ENCODE measurements at places on chromosomes 2 and 18. TPM values are rescaled to one million over a fixed set of nuclear protein-coding genes. Genes with fewer than 3 reads are reported as not detected.

Gene TUBB8B
- total RNA-seq, result not detected

DNA sequence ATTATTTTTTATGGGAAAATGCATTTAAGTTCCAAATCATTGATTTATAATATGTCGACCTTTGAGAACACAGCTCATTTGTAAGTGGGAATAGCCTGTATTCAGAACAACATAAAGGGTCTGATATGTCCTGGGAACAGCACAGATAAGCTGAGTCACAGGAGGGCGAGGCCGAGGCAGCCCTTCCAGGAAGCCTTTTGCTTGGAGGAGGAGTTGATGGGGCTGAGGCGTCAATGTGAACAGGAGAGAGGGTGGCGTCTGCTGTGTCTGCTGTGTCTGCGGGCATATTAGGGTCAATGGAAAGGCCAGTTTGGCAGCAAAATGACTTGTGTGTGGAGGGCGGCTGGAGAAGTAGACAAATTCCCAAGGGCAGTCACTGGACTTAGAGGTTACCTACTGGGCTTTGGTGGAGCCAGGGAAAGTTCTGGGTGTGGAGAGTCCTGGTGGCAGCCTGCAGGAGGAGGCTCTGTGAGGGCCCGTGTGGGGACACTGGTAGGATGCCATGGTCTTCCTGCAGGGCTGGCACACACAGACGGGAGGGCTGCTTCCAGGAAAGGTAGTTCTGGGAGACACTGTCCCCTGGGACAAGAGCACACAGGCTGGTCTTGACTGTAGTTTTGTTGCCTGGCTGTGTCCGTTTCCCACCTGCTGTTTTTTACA, 128.1 kb downstream of the GLI2 start:
- no peaks in the 10 kb centered on the region for H3K36me3 ChIP-seq
- H3K27ac ChIP-seq, result no peak overlapping the region
- no peaks in the 10 kb centered on the region for H3K4me1 ChIP-seq
- peaks cover 24% of the 10 kb centered on the region for H3K27me3 ChIP-seq
- DNase-seq, result no peak

GRCh38 chr18:32847691-32848090, 74.9 kb upstream of the KLHL14 start:
- no peak overlapping the region for H3K4me3 ChIP-seq
- no peaks in the 10 kb centered on the region for H3K27me3 ChIP-seq
- DNase-seq, result no peak
- H3K36me3 ChIP-seq, result no peaks in the 10 kb centered on the region
- no peaks in the 10 kb centered on the region for H3K4me1 ChIP-seq

- H3K27ac ChIP-seq, result no peak overlapping the region
- H3K27me3 ChIP-seq, result no peaks in the 10 kb centered on the region
- peaks cover 32% of the 10 kb centered on the region for H3K4me1 ChIP-seq
- peaks cover 63% of the 10 kb centered on the region for H3K36me3 ChIP-seq
- DNase-seq, result no peak
- no peak overlapping the region for H3K4me3 ChIP-seq
Measured at GRCh38 chr2:230772156-230772555, 59.5 kb downstream of the CAB39 start.

GRCh38 chr2:145411493-145411892, 891.6 kb upstream of the ZEB2 start:
- H3K4me1 ChIP-seq, result peaks cover 35% of the 10 kb centered on the region
- no peaks in the 10 kb centered on the region for H3K36me3 ChIP-seq
- peaks cover 3% of the 10 kb centered on the region for H3K27me3 ChIP-seq
- DNase-seq, result no peak
- peak overlapping the region; percentile 65 for H3K27ac ChIP-seq

DNA sequence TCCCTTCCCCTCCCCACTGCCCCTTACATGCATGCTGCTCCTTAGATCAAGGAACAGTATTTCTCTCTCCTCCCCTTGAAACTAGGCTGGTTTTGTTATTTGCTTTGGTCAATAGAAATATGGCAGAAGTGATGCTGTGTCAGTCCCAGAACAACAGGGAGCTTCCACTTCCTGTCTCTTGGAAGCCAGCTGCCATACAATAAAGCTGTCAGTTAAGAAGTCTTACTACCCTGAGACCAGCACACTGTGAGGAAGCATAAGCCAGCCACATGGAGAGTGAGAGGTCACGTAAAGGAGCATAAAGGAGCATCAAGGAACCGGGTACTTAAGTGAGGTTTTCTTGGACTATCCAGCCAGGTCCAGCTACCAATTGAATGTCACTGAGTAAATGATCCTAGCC, 126.6 kb downstream of the NOL4 start:
- H3K36me3 ChIP-seq, result no peaks in the 10 kb centered on the region
- H3K4me1 ChIP-seq, result no peaks in the 10 kb centered on the region
- DNase-seq, result no peak
- no peaks in the 10 kb centered on the region for H3K27me3 ChIP-seq

Gene RESP18
- not detected for total RNA-seq

Gene SH3BP4
- 1.1 TPM for total RNA-seq

Gene COL4A3
- 18.3 TPM for total RNA-seq

DNA sequence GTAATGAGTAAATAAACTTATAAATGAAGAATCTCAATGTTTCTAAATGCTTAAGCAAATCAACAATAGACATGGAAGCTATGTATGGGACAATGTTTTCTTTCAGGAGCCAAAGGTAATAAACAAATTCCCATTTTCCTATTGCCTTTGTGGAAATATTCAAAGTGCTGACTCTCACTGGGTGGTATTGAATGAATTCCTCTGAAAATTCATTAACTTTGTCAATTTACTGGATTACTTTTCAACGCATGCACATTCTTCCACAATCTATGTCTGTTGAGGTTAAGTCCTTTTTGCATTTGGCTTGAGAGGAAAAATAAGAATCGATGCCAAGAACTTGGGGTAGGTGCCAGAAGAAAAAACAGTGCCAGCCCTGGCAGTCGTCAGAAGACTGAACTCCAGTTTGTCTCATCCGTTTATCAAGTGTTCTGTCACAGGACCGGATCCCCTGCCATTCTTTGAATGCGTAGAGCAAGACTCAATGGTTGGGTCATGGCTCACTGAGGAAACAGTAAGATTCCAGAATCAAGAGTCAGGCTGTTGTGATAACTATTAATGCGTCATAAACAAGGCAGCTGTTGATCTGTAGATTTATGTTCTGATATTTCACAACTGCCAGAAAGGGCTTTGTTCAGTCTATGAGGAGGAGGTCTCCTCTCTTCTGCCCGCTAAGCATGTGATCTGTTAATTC, 133.3 kb downstream of the GFPT1 start:
- H3K27ac ChIP-seq, result no peak overlapping the region
- peaks cover 13% of the 10 kb centered on the region for H3K27me3 ChIP-seq
- DNase-seq, result no peak
- H3K4me3 ChIP-seq, result no peak overlapping the region
- no peaks in the 10 kb centered on the region for H3K4me1 ChIP-seq

- H3K36me3 ChIP-seq, result no peaks in the 10 kb centered on the region
- no peak overlapping the region for H3K27ac ChIP-seq
- peaks cover 36% of the 10 kb centered on the region for H3K4me1 ChIP-seq
- H3K27me3 ChIP-seq, result no peaks in the 10 kb centered on the region
- H3K4me3 ChIP-seq, result no peak overlapping the region
- no peak for DNase-seq
Measured at GRCh38 chr2:47299555-47299954, 103.4 kb upstream of the MSH2 start.

DNA sequence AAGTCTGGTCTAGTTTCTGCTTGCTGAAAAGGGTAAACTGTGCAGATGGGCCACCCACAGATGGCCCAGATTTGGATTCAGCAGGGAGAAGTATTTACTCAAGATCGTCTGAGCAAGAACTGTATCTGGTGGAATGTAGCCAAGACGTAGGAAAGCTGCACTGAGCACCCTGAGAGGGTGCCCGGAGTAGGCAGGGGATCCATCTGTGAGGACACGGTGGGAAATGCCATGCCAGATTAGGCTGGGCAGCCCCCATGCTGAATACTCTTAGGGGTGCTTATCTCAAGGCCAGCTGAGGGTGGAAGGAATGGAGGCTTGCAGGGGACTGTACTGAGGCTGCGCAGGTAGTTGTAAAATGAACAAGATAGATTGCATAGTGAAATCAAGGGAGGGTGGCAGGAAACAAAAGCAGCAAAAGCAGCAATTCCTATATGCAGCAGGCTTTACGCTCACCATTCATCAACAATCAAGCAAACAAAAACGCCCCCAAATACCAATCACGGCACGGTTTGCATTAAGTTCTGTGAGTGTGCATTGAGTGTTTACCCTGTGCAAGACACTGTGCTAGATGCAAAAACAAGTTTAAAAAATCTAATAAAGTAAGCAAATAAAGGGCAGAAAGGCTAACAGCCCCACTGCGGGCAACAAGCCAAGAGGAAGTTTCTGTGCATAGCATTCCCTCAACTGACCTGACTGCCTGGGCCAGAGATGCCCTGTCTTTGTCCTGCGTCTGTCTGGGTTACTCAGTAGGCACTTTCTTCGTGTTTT, 32.2 kb upstream of the LPIN2 start:
- no peaks in the 10 kb centered on the region for H3K4me1 ChIP-seq
- no peak for DNase-seq
- no peak overlapping the region for H3K4me3 ChIP-seq

GRCh38 chr2:235793163-235793752, 299.4 kb downstream of the AGAP1 start:
- no peaks in the 10 kb centered on the region for H3K36me3 ChIP-seq
- no peak for DNase-seq
- no peak overlapping the region for H3K27ac ChIP-seq
- H3K4me1 ChIP-seq, result no peaks in the 10 kb centered on the region

- no peaks in the 10 kb centered on the region for H3K36me3 ChIP-seq
- no peak overlapping the region for H3K4me3 ChIP-seq
- peaks cover 2% of the 10 kb centered on the region for H3K4me1 ChIP-seq
- no peak for DNase-seq
- H3K27ac ChIP-seq, result no peak overlapping the region
- H3K27me3 ChIP-seq, result peaks cover 17% of the 10 kb centered on the region
Measured at GRCh38 chr2:126899616-126900185, 1.0 kb downstream of the TEX51 start.

- peaks cover 10% of the 10 kb centered on the region for H3K4me1 ChIP-seq
- H3K4me3 ChIP-seq, result no peak overlapping the region
- DNase-seq, result no peak
- H3K27ac ChIP-seq, result no peak overlapping the region
- H3K27me3 ChIP-seq, result no peaks in the 10 kb centered on the region
Measured at GRCh38 chr18:62510789-62511188, 12.0 kb upstream of the ZCCHC2 start.

DNA sequence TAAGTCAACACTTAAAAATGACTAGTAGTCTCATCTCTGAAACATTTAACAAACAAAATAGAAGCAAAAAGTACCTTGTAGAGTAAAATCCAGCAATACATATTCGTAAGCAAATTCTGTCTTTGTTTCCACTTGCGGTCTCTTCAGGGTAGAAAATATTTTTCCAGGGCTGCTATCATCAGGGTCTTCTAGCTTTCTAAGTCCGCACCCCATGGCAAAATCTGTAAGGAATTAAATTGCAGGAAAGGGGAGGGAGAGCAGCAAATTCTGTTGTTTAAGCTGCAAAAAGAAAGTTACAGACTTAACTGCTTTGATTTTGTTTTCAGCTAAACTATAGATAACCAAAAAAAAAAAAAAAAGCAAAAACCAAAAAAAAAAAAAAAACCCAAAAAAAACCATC, at the start of gene RFTN2:
RFTN2 (minus strand) TSS at position 342 of the 400 bp plus-strand sequence; CDS start at position 213, 129 bp downstream.
- no peak for DNase-seq
- no peak within 1 kb of the TSS for H3K4me3 ChIP-seq
- peaks cover 23% of the 10 kb centered on the region for H3K27me3 ChIP-seq
- H3K36me3 ChIP-seq, result no peaks in the 10 kb centered on the region
- no peaks in the 10 kb centered on the region for H3K4me1 ChIP-seq
- no peak within 1 kb of the TSS for H3K27ac ChIP-seq

DNA sequence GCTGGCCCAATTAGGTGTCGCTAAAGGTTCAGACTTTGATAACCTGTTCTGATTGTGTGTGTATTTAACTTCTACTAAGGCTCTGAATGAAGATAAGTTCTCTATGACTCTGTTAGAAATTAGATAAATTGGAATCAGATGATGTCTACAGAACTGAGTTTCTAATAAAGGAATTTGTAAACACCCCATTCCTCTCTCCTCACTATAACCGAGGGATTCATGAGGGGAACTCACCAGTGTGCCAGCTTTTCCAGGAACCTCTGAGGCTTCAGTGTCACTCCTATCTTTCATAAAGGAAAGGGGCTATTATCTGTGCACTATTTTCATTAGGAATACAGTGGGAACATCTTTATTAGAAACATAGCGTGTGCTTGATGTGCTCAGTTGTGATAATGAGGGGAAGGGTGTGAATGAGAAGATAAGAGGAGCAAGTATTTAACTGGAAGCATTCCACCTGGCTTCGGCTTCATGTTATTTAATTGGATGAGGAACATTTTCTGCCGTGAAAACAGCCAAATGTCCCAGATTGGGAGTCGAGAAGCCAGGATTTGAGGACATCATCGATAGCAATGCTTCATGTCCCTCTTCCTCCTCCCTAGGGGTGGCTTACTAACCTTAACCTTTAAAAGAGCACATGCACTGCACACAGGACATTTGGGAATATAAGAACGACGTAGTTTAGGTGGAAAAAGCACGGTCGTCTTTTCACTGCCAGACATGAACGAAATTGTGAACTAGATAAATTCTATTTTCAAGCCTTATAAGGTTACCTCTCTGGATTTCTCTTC, 84.8 kb upstream of the TCF4 start:
- H3K27ac ChIP-seq, result no peak overlapping the region
- no peak for DNase-seq
- H3K27me3 ChIP-seq, result no peaks in the 10 kb centered on the region
- H3K4me3 ChIP-seq, result no peak overlapping the region

DNA sequence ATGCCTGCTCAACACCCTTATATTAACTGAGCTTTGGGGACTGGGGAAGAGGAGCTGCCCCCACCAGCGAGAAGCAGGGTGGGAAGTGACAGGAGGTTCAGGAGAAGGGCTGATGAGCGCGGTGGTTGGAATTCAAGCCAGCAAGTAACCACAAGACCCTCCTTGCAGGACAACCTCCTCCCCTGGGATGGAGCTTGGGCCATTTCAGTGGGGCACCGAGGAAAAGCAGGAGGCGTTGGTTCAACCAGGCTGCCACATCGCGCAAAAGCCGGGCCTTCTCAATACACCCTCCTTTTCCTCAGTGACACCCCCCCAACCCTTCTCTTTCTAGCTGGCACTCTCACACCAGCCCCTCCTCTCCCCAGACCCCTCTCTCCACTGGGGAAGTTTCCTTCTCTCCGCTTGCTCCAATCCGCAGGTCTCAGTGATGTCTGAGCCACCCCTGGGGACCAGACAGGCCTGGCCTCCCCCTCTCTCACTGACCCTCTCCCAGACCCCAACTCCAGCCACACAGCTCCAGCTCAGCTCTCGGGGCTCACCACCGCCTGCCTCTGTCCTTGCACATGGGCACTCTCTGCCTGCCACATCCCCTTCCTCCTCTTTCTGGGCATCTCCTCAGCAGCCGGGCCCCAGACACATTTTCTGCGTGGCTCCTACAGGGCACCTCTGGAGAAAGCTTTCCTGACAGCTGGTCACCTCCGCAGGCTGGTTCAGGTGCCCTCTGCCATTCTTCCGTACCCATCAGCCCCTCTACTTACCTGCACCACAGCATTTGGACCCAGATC, 44.5 kb downstream of the KCNF1 start:
- peaks cover 4% of the 10 kb centered on the region for H3K27me3 ChIP-seq
- DNase-seq, result no peak
- H3K4me3 ChIP-seq, result no peak overlapping the region
- H3K27ac ChIP-seq, result no peak overlapping the region

GRCh38 chr2:107361751-107362381, 464.8 kb upstream of the RGPD4 start:
- H3K4me1 ChIP-seq, result no peaks in the 10 kb centered on the region
- no peaks in the 10 kb centered on the region for H3K27me3 ChIP-seq
- H3K27ac ChIP-seq, result no peak overlapping the region
